Psoas muscle (tissue), 8 donors: ENCODE measurements at places on chromosomes 6 and 20. TPM values are rescaled to one million over a fixed set of nuclear protein-coding genes. Genes with fewer than 3 reads are reported as not detected.

GRCh38 chr6:91877994-91878393, 1291.1 kb upstream of the MAP3K7 start:
- no peak overlapping the region for H3K27ac ChIP-seq
- H3K4me1 ChIP-seq = no peaks in the 10 kb centered on the region
- no peaks in the 10 kb centered on the region for H3K36me3 ChIP-seq
- H3K27me3 ChIP-seq = no peaks in the 10 kb centered on the region

MUC21 gene
- 0.07 TPM for polyA plus RNA-seq

- no peaks in the 10 kb centered on the region for H3K27me3 ChIP-seq
- DNase-seq = peak; percentile 21
- H3K4me3 ChIP-seq = peak overlapping the region; percentile 37
- H3K27ac ChIP-seq = no peak overlapping the region
- no peaks in the 10 kb centered on the region for H3K4me1 ChIP-seq
Observed at GRCh38 chr6:28090917-28091586, 10.7 kb downstream of the ZNF165 start.

- H3K4me3 ChIP-seq = no peak overlapping the region
- no peaks in the 10 kb centered on the region for H3K36me3 ChIP-seq
- no peak overlapping the region for H3K27ac ChIP-seq
Observed at GRCh38 chr6:51057296-51057695, 238.6 kb downstream of the TFAP2B start.

- H3K27ac ChIP-seq = peak overlapping the region; percentile 91
- no peak for DNase-seq
Observed at GRCh38 chr20:49680484-49680883, 33.2 kb downstream of the B4GALT5 start.

DNA sequence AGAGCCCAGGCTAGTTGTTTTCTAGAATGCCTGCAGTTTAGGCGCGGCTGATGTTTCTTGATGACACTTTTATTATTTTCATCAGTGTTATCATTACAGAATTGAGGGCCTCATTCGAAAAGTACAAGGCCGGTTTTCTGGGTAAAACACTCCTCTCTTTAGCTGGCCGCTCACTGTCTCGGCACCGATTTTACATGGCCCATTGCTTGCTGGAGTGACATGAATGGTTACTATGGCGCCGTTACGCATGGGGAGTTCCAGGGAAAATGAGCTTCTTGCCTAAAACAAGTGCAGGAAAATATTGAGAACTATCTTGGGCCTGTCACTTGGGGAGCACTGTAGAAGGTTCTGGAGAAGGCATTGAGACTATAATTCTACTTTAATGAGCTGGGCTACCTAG, 317.8 kb downstream of the CDH4 start:
- no peak overlapping the region for H3K27ac ChIP-seq
- H3K36me3 ChIP-seq = no peaks in the 10 kb centered on the region
- no peaks in the 10 kb centered on the region for H3K4me1 ChIP-seq
- no peak for DNase-seq
